ENCODE measurements at places on chromosomes 11 and 22.

GRCh38 chr11:57422669-57423068, 4.3 kb downstream of the SLC43A3 start:
- no peak for DNase-seq

DNA sequence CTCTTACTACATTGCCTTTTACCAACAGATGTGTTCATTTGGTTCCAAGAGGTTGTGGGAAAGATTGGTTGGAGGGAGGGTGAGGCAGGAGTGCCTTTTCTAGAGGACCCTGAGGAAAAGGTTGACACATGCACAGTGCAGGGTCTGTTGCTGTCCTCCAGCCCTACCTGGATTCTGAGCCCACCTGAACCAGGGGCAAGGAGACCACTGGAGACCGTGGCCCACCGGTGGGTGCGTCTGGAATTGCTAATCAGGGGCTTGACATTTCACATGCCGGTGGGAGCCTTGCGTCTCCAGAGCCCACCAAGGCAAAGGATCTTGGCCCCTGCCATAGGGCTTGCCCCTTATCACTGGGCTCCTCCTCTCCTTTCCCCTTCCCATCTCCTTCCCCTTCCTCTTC, 80.4 kb upstream of the ZBED5 start:
- DNase-seq: no peak

DNA sequence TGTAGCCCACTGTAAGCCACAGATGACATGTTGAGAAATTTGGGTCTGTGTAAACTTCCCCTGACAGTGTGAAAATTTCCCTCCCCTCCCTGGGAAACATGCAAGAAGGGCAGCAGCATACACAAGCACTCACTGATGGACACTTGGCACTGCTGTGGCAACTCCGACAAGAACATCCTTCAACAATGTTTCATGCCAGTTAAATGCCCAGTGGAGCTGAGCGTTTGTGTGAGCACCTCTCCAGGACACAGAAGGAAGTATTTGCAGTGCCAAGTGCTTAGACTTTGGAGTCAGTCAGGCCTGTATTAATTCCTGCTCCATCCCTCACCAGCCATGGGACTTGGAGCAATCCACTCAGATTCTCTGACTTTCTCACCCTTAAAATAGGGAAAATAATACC, 17.7 kb downstream of the C11orf87 start:
- DNase-seq: no peak

DNA sequence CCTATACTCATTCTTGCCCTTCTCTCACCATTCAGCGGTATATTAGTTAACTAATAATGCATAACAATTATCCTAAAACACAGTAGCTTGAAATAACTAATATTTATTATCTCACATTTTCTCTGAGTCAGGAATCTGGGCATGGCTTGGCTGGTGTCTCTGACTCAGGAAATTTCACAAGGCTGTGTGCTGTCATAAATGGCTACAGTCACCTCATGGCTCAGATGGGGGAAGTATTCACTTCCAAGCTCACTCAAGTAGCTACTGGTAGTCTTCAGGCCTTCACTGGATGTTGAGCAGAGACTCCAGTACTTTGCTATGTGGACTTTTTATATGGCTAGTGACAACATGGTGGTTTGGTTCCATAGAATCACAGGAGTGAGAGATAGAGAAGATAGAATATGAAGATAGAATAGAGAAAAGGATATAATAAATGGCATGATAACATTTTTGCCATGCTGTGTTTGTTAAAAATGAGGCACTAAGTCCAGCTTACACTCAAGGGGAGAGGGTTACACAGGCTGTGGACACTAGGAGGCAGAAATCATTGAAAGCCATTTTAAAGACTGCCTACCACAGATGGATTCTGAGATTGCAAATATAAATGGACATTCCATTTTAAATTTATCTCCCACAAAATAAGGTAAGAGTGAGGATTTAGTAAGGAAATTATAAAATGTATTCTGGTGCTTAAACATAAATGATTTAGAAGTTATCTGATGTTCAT, 997.8 kb upstream of the CHORDC1 start:
- no peak for DNase-seq

GRCh38 chr11:86313793-86314192, 11.8 kb downstream of the HIKESHI start:
- DNase-seq: no peak

GRCh38 chr22:41699264-41700107, at the start of gene MEI1:
MEI1 (plus strand) TSS chr22:41699503; CDS start chr22:41699539, 36 bp downstream.
- peak; percentile 93 for DNase-seq

DNA sequence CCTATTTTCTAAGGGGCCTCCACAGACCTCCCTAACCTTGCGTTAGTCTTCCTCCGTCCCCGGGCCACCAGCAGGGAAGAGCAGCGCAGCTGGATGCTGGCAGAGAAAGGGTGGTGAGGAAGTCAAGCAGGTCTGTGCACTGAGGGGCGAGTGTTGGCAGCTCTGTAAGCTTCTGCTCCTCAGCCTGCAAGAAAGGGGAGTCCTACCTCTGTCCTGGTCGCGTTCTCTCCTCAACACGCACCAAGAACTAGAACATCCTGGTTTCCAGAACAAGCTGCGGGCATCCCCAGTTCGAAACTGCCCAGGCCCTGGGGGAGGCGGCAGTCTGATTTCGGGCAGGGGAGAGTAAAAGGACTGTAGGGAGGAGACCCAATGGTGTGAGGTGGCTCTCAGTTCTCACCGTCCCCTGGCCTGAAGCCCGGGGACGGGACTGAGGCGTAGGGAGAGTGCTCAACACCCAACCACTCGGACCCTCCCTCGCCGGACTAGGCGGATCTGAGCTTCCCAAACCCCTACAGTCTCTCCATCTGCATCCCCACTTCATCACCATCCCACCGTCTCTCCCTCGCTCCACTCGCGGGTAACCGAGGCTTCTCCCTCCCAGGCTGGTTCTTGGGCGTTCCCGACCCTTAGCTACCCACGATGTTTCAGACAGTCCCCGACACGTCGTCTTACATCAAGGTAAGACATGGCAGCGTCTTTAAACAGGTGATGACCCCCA, 7.7 kb upstream of the FLI1 start:
- DNase-seq: no peak

- DNase-seq: no peak
These were observed 1.6 kb downstream of the IFITM10 start for GRCh38 chr11:1748636-1749394.

DNA sequence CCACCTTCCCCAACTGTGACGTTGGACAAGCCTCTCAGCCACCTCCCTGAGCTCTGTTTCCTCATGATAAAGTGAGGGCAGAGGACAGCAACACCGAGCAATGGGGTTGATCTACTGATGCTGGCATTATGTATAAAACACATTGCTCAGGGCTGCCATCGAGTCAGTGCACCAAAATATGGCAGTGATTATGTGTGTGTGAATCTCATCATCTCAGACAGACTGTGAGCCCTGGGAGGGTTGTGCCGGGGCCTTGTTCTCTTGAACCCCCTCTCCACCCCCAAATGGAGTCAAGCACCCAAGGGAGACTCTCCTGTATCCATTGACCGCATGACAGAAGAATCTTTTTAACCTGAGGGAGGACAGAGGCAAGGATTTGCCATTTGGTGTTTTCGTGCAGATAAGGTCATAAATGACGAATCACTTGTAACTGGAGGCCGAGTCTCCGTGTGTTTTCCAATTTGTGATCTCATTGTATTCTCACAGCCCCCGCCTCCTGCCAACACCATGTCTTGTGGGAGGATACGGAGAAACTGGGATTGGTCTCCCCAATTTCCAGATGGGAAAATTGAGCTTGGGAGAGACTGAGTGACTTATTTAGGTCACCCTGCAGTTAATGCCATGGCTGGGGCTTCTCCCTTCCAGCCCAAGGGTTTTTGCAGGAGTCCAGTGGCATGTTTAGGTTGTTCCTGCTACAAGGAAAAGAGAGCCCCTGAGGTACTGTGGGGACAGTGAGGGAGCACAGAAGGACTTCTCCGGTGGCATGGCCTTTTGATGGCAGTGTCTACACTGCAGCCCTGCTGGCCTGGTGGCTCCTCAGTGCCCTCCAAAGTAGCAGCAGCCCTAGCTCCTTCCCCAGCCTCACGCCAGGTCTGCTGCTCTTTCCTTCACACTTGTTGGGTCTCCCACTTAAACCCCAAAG, 52.4 kb downstream of the CHRDL2 start:
- DNase-seq: no peak

GRCh38 chr11:68271023-68271780, 571 bp downstream of the C11orf24 start:
- peak; percentile 81 for DNase-seq

DNA sequence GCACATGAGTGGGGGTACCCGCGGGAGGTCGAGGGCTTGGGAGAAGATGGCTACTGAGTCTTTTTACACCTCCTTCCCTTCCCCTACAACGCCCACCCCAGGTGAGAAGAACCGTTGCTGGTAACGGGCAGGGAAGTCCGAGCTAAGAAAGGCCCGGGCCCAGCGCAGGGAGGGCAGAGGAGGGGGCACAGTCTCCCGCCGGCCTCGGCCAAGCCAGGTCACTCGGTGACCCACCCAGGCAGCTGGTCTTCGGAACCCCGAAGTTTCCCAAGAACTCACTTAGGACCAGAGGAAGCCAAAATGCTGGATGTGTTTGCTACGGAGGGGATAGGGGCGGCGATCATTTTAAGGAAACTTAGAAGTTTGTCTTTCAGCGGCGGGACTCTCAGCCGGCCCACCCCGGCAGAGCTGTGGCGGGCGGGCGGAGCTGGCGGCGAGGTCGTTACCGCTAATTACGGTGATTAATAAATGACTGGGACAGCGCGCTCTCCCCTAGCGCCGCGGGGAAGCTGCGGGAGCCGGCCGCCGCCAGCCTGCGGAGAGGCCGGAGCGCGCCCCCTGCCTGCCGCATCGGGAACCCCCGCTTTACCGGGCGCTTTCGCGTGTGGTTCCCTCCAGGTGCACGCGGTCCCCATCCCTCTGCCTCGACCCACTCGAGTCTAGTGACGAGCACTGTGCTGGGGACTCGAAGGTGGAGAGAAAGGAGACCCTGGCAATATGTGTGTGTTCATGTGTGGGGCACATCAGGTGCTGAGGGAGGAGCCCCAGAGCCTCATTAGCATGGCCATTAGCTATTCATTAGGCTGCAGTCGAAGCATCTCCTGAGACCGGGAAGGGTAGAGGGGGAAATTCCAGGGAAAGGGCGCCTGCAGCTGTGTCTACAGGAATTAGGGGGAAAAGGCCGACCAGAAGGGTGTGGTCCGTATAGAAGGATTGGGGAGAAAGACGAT, 945 bp downstream of the ROBO3 start:
- DNase-seq: peak; percentile 52

GRCh38 chr11:95521133-95521542, 268.4 kb downstream of the FAM76B start:
- DNase-seq: no peak

GRCh38 chr22:17431179-17431578, 61.9 kb downstream of the CECR2 start:
- DNase-seq: no peak

- DNase-seq: no peak
These were observed 15.4 kb downstream of the ASRGL1 start for GRCh38 chr11:62352355-62353336.

DNA sequence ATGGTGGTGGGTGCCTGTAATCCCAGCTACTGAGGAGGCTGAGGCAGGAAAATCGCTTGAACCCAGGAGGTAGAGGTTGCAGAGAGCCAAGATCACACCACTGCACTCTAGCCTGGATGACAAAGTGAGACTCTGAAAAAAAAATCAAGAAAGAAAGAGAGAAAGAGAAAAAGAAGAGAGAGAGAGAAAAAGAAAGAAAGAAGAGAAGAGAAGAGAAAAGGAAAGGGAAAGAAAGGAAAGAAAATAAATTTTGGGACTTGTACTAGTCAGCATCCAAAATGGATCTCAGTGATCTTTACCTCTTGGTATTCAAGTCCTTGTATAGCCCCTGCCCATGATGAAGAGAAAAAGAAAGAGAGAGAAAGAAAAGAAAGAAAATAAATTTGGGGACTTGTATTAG, 22.2 kb upstream of the PICALM start:
- DNase-seq: no peak

GRCh38 chr11:101960231-101960630, 43.9 kb upstream of the ANGPTL5 start:
- DNase-seq: no peak

GRCh38 chr11:97956904-97957303, 1063.8 kb upstream of the CNTN5 start:
- no peak for DNase-seq

- no peak for DNase-seq
These were observed 635.5 kb upstream of the CCDC90B start for GRCh38 chr11:83921447-83922192.

GRCh38 chr22:50459496-50460140, 15.2 kb downstream of the SBF1 start:
- no peak for DNase-seq

DNA sequence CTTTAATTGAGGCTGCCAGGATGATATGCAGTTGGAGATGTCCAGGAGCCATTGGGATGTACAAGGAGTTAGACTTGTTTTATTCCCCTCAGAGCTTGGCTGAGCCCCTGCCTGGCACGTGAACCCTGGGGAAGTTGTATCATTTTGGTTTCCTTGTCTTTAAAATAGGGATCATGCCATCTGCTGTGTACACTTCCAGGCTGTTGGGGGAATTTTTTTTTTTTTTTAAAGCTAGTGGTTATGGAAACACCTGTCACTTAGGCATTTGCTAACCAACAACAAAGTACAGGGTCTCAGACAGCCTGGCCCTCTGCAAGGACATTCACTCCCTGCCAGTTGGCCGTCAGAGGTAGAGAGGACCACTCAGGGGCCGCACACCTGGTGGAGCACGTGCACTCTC, 8.5 kb upstream of the RAB1B start:
- no peak for DNase-seq

GRCh38 chr11:75313513-75314272, 37.8 kb downstream of the ARRB1 start:
- no peak for DNase-seq

GRCh38 chr11:455566-456147, 5.6 kb downstream of the PTDSS2 start:
- DNase-seq: no peak

DNA sequence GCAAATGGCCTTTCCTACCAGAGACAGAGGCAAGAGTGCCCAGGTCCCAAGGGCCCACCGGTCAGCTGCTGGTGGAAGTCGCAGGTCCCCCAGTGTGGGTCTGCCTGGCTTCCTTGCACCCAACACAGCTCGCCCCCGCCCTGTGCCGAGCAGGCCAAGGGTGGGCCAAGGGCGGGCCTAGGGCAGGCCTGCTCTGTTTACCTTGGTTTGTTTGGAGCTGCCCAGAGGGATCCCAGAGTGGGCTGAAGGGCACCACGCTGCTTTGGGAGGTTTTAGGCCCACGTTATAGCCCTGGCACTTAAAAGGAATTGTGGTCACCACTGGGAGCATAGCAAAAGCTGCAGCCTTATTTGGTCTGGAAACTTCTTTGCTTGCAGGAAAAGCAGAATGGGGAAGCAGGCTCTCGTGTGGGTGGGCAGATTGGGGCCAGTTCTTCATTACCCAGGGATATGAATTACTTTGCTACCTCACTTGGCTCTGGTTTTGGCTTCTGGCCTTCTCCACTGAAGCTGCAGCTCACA, 38.0 kb downstream of the MRGPRD start:
- no peak for DNase-seq
